ENCODE measurements at places on chromosomes 11 and 22.

DNA sequence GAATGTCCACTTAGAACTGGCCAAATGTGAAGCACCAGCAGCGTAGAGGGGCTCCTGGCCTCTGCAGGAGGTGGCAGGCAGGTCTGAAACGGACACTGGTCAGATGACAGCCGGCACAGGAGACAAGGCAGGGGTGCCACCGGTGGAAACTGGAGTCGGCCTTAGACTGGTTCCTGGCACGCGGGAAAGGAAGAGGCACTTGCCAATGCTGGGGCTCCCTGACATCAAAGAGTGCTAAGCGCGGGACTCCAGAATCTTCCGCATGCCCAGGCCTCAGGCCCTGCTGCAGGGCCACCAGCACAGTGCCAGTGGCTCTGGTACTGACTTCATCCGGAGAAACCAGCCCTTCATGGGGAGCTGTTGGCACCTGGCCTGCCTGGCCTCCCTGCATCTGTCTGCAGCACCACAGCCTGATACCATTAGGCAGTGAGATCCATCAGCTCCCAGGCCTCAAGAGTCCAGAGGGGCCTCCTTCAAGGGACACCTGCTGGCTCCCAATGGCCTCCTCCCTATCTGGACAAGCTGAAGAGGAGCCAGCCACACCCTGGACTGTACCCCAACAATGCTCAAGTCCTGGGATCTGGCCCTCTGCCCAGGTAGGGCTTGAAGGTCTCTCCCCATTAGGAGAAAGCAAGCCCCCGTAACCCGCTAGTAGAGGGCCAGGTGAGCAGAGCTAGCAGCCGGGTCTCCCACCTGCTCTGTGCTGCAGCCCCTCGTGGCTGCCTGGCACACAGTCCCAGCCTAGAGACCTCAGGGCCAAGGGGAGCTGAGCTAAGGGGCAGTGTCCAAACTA lies 29.7 kb upstream of the GNB1L start:
- DNase-seq, result peak; percentile 56

GRCh38 chr22:30054067-30054763 lies 26.0 kb upstream of the HORMAD2 start:
- no peak for DNase-seq

DNA sequence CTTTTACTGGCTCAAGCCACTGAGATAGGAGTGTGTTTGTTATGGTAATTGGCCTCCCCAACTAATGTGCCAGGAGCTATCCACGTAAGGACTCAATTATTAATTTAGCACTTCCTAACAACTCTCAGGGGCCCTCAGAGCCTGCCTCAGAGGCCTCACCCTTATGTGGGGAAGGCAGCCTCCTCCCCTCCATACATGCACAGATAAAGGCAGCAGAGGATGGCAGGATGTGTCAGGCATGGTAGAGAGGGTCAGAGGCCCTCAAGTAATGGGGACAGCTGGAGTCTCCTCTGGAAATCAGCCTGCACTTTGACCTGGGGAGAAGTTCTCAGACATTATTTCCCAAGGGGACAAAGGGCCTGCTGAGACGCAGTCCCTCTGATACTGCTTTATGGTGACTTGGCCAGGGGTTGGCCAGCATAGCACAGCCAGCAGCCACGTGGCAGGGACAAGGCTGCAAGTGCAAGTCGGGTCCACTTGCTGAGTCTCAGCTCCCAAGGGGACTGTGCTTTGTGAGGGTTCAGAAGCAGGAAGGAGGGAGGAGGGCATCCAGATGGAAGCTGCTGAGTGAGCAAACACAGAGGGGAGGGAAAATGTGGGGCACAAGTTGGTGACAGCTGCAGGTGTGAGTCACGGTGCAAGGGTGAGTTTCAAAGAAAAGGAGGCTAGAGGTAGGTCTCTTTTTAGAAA lies 17.0 kb downstream of the MOGAT2 start:
- DNase-seq, result no peak

DNA sequence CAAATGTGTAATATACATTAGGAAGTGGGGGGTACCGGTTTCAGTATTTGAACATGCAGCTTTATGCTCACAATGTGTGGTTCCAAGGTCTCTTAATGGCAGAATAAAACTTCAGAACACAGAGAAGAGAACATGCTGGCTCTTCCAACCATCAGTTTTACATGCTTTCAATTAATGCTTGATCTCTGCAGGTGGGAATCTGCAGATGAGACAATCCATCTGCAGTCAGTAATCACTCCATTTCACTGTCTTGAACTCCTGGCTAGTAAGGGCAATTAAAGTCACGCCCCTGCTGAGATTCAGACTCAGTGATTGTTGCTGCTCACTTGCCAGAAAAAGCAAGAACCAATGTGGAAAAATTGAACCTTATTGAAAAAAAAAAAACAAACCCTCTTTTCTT lies 945.7 kb downstream of the DLG2 start:
- no peak for DNase-seq

DNA sequence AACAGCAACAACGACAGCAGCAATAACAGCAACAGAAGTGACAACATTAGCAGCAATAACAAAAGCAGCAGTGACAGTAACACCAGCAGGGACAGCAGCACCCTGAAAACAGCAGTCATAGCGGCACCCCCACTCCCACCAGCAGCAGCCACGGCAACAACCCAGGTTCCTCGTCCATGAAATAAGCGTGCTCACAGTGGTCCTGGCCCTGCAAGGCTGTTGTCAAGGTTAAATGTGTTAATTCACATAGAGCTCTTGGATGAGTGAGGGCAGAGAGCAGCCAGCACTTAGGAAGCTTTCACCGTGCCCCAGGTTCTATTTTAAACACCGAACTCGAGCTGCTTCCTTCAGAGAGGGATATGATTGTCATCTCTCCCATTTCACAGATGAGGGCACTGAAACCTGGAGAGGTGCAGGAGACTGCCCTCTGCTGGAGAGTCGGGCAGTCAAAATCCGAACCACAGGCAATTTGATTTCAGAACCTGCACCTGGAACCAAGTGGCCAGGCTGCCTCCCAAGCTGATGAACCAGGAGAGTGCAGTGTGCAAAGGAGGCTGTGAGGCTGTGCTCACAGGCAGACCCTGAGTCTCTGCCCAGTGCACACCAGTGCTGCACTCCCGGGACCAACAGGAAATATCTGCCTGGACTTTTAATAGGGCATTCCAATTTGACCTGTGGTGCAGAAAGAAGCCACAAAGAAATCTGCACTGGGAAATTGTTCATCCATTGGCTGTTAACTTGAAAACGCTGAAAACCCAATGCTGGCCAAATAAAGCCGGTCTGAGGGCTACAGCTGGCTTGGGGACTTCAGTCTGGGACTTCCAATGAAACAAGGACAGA lies 22.9 kb upstream of the FGF3 start:
- peak; percentile 30 for DNase-seq

DNA sequence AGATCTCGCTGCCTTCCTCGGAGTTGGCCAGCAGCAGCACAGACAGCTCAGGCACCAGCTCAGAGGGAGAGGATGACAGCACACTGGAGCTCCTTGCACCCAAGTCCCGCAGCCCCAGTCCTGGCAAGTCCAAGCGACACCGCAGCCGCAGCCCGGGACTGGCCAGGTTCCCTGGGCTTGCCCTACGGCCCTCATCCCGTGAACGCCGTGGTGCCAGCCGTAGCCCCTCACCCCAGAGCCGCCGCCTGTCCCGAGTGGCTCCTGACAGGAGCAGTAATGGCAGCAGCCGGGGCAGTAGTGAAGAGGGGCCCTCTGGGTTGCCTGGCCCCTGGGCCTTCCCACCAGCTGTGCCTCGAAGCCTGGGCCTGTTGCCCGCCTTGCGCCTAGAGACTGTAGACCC lies 6.4 kb downstream of the PLA2G3 start:
- DNase-seq, result no peak

DNA sequence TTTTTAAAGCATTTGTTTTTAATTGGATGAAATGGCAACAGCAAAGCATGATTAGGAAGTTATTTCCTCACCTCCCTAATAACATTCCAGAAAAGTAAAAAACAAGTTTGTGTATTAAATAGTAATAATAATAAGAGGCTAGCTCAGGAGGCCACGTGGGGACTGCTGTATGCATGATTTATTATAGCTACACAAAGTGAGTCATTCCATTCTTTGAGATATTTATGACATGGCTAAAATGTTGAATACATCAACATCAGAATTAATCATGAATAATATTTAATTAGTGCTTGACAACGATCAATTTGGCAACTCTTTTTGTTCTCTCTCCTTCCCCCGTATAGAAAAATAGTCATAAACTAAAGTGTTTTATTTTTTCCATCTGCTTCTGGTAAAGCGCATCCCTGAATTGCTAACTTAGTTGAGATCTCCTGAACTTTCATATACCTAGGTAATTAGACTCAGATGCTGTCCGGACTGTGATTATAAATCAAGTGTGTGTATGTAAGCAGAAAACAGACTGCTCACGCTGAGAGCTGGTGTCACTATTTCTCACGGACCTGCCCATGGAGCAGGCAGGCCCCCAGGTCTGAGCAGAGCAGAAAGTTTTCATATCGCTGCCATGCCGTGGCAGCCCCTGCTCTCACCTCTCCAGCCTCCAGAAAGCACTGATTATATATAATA lies 125.7 kb downstream of the WT1 start:
- DNase-seq, result no peak

GRCh38 chr11:63613517-63614135 lies 607 bp downstream of the PLAAT3 start:
- peak; percentile 79 for DNase-seq

DNA sequence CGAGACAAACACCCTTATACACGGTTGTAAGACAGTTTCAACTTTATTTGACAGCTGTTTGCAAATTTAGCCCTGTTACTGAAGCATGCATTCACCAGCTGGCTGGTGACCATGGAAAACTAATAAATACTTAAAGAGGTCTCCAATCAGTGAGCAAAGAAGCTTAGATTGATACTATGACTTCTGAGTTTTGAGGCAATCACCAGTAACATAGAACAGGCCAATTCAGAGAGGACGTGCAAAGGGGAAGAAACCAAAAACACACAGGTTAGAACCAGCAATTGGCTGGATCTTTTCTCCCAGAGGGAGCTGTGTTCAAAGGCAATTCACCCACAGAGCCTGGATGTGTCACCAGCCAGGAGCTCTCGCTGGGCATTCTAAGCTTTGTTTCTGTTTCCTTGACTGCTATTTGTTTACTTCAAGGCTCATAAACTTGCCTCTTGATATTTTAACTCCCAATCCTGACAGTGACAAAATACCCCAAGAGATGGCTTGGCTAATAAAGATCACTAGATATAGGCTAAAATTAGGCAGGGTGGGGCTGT lies 113.6 kb upstream of the MTMR2 start:
- DNase-seq, result no peak

DNA sequence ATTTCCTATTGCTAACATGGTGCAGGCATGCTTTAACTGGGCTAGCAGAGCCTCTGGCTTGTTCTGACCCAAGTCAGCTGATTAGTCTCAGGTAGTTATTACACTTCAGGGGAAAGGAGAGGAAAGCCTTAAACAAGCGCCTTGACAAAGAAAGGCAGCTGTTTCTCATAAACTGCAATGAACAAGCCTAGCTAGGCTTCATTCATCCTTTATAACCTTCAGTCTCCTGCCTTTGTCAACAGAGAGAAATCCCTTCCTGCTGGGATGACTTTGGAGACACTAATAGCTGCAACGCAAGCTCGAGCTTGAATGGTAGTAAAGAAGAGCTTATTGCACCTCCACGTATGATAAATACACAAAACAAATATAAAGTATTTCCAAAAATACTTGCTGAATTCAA lies 68.4 kb downstream of the CCDC34 start:
- DNase-seq, result no peak

GRCh38 chr11:58622344-58622743 lies at the start of gene CNTF:
Gene CNTF (plus strand): TSS chr11:58622665. CDS start chr11:58622753, 88 bp downstream.
- no peak for DNase-seq

GRCh38 chr22:23071230-23072076 lies 1.1 kb downstream of the GNAZ start:
- DNase-seq, result peak; percentile 59

DNA sequence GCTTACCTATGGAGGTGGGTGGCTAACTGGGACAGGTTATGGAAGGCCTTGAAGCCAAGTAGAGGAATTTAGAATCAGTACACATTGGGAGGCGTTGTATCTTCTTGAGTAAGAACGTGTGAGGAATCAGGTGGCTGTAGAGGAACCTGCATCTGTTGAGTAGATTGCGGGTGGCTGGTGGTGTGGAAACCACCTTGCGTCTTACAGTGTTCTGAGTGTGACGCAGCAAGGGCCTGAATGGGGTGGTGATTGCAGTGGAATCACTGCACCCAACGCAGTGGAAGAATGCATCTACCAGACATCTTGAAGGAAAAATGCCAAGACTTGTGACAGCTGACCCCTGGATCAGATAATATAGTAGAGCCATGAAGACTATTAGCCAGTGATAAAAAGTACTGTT lies 110.8 kb upstream of the NNMT start:
- DNase-seq, result no peak

DNA sequence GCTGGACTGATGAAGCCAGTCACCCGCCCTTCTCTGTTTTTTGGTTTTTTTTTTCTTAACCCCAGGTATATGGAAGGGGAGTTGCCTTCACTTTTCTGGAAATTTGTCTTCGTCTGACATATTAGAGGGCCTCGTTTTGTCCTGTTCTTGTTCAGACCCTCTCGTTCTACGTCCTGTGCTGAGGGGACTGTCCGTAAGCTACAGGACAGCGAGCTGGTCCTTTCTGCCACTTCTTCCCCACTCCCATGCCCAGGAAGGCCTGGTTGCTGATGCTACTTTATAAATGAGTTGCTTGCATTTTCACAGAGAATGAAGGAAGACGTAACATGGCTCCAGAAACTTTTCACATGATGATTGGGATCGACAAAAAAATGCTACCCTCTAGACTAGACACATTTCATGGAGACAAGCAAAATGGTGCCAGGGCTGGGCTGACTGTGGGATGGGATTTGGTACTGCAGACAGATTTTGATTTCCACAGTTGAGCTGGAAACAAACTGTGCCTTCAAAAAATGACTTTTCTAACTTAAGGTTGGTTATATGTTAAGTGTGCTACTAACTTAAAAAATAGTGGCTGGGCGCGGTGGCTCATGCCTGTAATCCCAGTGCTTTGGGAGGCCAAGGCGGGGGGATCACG lies 27.2 kb upstream of the CRKL start:
- DNase-seq, result no peak

DNA sequence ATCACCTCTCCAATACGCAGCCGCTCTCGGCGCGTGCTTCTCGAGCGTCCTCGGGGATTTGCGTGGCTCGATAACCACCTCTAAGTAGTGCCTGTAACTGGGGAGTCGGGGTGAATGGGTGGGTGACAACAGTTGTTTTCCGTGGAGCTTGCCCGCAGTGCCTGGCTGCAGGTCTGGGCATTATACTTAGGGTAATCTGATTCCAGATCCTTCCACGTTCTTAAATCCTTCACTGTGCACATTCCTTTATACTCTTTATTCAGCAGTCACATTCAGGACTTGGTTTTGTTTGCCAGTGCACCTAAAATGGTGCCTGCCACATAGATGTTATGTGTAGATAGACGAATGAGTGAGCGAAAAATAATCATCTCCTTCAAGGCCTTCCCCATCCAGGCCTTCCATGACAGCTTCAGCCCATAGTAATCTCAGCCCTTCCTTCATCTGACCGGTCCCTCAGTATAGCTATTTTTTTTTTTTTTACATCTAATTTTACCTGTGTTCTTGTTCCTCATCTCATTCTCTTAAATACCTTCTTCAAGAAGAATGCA lies 602 bp downstream of the NAT10 start:
- no peak for DNase-seq

DNA sequence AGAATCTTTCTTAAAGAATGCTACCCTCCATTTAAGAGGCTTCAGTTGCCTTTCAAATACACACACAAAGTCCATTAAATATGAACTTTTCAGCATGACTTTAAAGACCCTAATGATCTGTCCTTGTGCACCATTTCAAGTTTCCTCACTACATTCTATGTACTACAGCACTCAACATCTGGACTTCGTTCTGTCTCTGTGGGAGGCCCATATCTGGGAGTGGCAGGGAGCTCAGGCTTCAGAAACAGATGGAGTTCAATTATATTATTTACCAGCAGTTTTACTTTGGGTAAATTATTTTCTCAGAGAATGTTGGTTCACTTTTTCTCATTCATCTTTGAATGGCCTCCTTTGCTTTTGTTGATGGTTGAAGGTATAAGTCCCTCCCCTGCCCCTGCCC lies 67.4 kb downstream of the ANO3 start:
- no peak for DNase-seq

Data from sciatic nerve (tissue), 2 donors.